ENCODE measurements at places on chromosomes 2 and 18.
A peak's percentile ranks its signal among the peaks of the same experiment; 100 is the strongest.

- DNase-seq, result no peak
Measured at GRCh38 chr2:150476809-150477302, 10.6 kb downstream of the RND3 start.

DNA sequence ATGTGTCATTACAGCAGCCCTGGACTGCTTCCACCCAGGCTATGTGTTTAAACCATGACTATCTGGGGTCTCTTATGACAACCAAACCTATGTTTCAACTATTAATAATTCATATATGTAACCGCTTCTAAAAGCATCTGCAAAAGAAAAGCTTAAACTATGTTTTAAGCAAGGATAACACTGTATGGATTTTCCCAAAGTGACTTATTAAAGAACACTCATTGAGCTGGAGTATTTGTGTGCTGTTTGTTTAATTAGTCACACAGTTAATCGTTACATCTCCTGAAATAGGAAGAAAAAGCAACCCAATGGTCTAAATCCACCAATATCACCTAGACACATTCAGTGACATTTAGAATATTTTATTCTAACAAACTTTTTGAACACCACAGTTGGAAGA, 51.3 kb downstream of the TMEM163 start:
- DNase-seq, result no peak

DNA sequence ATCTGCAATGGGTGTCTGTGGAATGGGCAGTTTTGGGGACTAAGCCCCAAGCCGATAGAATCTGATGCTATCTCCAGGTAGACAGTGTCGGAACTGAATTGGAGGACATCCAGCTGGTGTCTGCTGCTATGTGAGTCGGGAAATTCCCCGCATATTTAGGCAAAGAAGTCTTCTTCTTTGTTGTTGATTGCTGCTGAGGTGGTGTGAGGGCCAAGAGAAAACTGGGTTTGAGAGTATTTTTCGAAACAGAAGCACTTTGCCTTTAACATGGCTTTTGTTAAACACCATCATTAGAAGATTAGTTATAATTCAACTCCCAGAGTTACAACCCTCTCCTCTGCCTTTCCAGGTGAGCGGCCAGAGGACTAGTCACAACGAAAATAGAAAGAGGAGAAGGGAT, 49.4 kb upstream of the ACTR3 start:
- DNase-seq, result no peak

GRCh38 chr2:37671816-37672103, 318 bp upstream of the CDC42EP3 start:
- no peak for DNase-seq

- peak; percentile 51 for DNase-seq
Measured at GRCh38 chr2:33441235-33441810, 35.1 kb upstream of the RASGRP3 start.

DNA sequence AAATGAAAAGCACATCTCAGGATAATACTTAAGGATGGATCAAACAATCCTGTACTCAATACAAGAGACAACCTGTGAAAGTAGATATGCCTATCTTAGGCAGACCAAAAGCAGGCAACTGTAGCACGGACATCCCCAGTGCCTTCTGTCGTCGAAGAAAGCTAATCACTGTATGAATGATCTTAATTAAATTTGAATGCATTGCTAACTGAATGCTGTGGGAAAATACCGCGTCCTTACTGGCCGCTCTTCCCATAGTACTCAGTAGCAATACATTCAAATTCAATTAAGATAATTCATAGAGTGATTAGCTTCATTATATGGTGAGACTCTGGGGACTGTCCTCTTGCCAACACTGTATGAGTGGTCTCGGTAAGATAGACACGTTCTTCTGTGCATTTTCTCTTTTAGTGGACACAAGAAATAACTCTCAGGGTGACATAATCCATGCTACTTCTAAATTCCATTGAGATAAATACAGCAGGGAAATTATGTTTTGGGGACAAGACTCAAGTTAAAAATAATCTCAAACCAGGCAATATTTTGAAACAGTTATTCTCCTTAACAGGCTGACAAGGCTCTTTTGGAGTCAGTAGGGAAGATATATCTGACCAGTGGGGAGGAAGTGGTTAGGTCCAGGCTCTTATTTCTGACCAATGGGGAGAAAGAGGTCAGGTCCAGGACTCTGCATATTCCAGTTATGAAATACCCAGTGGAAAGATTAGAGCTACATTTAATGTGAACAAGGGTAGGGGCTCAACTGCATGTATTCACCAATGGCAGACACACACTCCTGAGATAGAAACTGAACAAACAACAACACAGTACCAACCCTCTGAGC, 97.3 kb downstream of the DOCK10 start:
- DNase-seq, result no peak

DNA sequence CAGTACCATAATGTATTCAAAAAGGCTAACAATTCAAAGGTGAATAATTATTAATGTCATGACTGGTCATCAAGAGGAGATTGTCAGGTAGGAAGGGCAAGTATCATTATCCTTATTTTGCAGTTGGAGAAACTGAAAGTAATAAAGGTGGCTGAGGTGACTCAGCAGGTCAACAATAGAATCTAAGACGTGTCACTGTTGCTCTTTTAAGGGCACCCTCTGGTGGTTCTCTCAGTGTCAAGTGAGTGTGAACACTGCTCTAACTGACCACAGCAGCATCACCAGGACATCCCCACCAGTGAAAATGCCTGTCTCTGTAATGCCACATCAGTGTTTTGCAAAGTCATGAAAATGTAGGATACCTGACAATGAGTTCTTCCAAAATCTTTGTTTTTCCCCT, 69.7 kb downstream of the DCC start:
- no peak for DNase-seq

DNA sequence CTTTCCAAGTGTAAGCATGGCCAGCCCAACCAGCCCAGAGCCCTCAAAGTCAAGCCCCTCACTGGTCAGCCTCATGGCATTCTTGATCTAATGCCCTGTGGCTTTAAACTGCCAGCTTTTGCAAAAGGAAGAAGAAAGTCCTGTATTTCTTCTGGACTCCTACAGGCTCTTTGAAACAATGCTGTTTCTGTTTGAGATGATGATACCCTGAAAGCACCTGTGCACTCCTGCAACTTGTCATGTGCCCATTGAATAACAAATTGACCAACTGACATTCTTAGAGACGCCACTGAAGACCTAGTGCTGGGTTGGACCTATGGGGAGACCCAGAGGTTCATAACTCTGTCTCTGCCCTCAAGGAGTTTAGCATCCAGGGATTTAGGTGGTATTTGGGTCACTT, 82.0 kb upstream of the MSH2 start:
- no peak for DNase-seq

DNA sequence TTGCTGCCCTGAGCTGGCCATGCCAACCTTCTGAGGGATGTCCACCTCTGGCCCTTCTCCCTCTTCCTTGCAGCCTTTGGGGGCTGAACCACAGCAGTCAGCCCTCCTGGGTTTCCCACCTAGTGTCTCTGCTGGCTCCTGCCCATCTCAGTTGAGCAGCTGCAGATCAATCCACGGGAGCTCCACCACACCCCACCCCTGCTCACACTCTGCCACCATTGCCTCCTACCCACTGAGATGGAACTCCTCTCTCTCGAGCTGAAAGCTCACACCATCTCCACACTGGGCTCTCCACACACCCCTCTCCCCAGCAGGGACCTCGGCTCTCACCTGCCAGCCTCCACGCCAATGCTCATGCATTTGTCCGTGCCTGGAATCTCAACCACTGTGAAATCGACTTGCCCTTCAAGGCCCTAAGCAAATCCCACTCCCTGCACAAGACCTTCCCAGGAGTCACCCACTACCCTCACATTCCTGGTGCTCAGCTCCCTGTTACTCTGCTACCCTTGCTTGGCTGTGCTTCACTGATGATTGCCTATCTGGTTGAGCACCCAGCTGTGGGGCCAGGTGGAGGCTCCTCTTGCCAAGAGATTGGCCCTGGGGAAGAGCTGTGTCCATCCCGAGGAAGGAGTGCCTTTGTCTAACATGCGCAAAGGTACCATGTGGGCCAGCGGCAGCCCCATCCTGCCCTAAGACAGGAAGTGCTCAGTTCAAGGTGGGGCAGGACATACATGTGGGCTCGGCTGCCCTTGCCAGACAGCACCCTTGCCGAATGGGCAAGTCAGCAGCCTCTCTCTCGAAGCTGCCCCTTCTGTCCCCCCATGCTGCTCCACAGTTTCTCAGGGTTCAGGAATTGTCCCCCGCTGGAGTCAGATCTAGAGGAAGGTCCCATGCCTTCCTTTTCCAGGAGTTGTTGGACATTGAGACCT, 208.7 kb downstream of the CYP26B1 start:
- DNase-seq, result no peak

DNA sequence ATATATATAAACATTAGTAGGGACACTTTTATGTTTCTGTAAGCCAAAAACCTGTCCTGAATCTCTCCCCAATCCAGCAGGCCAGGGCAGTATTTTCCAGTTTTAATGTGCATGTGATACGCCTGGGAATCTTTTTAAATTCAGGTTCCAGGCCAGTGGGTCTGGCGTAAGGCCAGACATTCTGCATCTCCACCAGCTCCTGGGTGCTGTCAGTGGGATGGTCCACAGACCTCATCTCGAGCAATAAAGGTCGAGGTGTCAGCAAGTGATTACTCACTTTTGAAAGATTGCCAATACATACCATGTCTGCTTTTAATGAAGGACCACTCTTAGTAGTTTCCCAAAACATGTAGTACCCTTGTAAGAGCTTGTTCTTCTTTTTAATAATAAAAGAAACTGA, 189.9 kb upstream of the SH3BP4 start:
- no peak for DNase-seq

DNA sequence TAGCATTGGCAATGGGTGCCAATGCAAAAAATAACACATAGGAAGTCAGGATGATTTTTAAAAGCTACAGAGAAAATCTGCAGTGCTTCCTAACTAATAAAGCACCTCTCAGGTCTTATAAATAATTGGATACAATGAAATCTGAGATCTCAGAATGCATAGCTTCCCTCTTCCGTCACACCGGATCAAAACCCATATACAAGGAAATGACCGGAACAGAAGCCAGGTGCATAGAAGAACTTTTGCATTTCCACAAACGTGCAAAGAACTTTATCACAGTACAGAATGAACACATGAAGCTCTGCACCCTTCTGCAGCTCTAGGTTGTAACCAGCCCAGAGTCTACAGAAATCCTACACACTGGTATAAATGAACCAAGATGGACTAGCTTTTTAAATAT, 145.4 kb downstream of the TCF4 start:
- DNase-seq, result no peak

DNA sequence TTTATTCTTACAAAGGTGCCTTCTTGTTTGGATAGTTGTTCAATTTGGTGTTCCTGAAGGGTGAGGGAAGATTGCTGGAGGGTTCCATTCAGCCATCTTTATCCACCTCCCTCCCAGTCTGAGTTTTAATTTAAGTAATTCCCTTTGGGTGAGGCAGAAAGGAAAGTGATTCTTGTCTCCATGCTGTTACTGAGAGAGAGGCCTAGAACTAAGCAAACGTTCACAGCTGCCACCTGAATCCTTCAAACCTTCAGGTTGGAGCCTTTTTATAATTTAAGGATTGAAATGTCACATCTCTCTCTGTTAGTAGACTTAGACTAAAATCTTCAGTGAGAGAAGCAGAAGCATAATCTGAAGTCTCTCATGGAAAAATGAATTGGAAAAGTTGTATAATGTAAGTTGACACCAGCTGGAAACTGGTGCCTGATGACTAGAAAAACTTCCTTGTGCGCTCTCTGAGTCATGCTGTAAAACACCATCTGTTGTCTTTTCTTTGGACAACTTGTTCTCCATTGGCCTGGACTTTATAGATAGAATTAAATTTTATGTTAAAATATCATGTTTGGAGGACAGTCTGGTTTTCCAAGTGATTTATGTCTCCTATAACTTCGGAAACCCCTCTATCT, 14.6 kb downstream of the STRADB start:
- DNase-seq, result peak; percentile 61

GRCh38 chr2:552906-553305, 124.3 kb downstream of the TMEM18 start:
- no peak for DNase-seq

Measured in AG09309 (cell line).